ENCODE measurements at places on chromosomes 4 and X. TPM values are rescaled to one million over a fixed set of nuclear protein-coding genes. Genes with fewer than 3 reads are reported as not detected.

- no peak for DNase-seq
These were observed 624.3 kb downstream of the ADGRL3 start for GRCh38 chr4:61824454-61824853.

DNA sequence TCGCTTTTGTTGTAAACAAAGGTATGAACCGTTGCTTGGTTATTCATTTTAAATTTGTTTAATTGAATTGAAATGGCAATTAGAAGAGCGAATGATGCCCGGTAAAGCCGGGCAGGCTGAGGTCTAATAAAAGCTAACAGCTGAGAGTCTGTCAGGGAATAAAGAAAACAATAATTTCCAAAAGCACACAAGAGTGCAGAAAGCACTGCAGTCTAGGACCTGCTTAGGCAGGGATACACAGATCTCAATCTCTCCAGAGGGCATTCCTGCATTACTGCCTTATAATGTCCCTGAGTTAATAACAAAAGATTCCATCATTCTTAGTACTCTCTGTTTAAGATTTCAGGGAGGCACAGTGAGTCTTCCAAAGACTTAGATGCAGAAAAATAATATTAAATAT is 27.6 kb upstream of the EMCN start:
- no peak for DNase-seq

GRCh38 chrX:123464709-123465108 is 268.1 kb downstream of the THOC2 start:
- no peak for DNase-seq

DNA sequence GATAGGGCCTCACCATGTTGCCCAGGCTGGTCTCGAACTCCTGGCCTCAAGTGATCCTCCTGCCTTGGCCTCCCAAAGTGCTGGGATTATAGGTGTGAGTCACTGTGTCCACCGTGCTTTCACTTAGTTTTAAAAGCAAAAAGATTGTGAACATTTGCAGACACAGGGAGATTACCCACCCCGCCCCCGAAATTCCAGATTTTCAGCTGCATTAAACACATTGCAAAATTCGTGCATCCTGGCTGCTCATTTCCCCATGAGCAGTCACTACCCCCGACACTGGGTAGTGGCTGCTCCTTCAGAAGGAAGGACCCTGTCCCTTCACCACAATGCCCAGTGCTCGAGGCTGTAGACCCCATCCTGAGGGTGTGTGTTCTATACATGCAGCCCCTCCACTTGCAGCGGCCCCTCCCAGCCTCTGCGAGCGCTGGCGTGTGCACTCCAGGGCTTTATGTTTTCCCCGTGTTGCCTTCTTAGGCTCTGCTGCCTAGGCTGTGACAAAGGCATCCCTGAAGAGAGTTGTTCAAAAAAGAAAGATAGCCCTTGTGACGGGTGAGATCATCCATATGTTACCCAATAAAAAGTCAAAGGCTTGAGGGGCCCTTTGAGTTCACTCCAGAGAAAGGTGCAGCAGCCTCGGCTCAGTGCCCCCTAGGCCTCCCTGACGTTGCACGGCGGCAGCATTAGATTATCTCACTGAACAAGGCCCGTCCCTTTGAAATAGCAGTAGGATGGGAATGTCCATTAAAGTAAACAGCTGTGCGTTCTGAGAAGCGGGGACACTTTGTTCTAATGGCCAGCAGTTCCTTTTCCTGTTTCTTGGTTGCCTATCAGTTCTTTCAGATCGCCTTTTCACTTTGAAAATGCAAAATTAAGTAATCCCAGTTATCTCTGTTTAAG is 71.6 kb downstream of the SHROOM2 start:
- no peak for DNase-seq

- DNase-seq = no peak
These were observed 32.7 kb downstream of the F9 start for GRCh38 chrX:139563251-139563650.

GRCh38 chr4:102449751-102450352 is 51.3 kb upstream of the NFKB1 start:
- no peak for DNase-seq

- no peak for DNase-seq
These were observed 184.0 kb upstream of the TBL1X start for GRCh38 chrX:9280831-9281230.

The SLC2A9 gene
- total RNA-seq = 7.1 TPM

All from left ventricle myocardium superior (tissue), 1 donor.